Stimulated activated CD4-positive, alpha-beta T cell treated with anti-CD3 and anti-CD28 coated beads, Interleukin-2, amount 100 ng/mL, for 48 hours (primary cell): ENCODE measurements at places on chromosomes 7 and 10.
A peak's percentile ranks its signal among the peaks of the same experiment; 100 is the strongest.

GRCh38 chr7:44990109-44991023 lies 9.6 kb upstream of the CCM2 start:
- no peak for DNase-seq

GRCh38 chr10:122852261-122852660 lies 6.6 kb upstream of the CUZD1 start:
- DNase-seq, result no peak

GRCh38 chr10:121352231-121352855 lies 245.9 kb downstream of the FGFR2 start:
- DNase-seq, result no peak

GRCh38 chr10:95467162-95467599 lies 94.0 kb downstream of the SORBS1 start:
- no peak for DNase-seq

DNA sequence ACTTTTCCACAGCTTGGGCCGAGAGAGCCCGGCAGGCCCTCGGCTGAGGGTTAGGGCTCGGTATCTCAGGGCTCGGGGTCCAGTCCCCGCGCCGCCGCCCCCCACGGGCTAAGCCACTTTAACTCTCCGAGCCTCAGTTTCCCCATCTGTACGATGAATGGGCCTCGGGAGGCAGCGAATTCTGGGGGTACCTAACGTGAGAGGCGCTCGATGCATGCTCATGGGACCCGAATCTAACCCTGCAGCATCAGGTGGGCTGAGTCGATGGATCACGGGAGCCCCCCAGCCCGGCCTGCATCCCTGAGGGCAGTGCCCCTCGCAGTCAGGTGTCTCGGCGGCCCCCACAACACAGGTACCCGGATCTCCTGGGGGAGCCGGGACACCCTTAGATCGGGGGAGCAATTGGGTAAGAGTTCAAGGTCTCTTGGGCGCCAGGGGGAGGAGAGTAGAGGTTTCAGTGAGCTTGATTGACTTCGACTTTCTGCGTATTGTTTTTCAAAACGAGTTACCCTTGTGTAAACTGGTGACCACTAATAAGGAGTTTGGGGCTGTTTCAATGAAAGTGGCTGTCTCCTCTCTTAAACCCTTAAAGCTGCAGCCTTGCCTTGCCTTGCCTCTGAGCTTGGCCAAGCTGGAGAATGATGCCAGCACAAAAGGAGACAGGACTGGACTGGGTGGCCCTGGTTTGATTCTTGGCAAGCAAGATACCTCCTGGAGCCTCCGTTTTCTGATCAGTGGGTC lies 631 bp downstream of the POR start:
- DNase-seq, result no peak

GRCh38 chr7:65796205-65796604 lies 76.7 kb upstream of the VKORC1L1 start:
- DNase-seq, result no peak

- peak; percentile 52 for DNase-seq
These were observed 778 bp upstream of the TRIM8 start for GRCh38 chr10:102643336-102644065.

- no peak for DNase-seq
These were observed 109.3 kb downstream of the TNS3 start for GRCh38 chr7:47472444-47473157.

- no peak for DNase-seq
These were observed 36.0 kb upstream of the SEMA3E start for GRCh38 chr7:83684928-83685327.

DNA sequence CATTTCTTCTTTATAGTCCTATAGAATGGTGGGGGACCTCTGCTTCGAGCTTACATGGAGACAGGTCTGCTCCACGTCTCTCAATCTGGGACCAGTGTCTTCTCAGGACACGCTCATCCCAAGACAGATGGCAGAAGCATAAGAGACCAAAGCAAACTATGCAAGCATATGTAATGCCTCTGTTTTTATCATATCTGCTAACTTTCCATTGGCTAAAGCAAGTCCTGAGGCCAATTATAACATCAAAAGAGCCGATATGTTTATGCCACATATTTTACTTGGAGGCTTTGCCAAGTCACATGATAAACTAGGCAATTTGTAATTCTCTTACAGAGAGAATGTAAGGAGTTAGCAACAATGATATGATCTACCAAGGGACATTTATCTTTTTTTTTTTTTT lies 102.6 kb upstream of the NRBF2 start:
- DNase-seq, result no peak

DNA sequence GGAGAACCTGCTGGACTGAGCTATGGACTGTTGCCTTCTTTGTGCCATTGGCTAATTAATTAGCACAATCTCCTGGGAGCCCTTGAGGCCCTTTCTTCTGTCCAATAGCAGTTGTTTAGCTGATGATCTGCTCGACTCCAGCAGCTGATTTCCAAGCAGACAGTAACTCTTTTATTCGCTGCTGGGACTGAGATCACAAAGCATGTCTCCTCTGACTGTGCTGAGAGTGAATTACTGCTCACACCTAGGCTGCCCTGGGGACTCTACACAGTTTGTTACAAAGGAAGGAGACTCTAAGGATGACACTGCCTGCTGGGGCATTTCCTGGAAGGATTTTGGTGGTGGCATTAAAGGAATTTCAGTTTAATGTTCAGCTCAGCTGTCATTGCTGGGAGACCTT lies 31.4 kb downstream of the CASP7 start:
- no peak for DNase-seq

GRCh38 chr10:91340613-91341362 lies 69.4 kb upstream of the HECTD2 start:
- DNase-seq, result no peak

- peak; percentile 59 for DNase-seq
These were observed 27.6 kb upstream of the RNF32 start for GRCh38 chr7:156612930-156613329.

DNA sequence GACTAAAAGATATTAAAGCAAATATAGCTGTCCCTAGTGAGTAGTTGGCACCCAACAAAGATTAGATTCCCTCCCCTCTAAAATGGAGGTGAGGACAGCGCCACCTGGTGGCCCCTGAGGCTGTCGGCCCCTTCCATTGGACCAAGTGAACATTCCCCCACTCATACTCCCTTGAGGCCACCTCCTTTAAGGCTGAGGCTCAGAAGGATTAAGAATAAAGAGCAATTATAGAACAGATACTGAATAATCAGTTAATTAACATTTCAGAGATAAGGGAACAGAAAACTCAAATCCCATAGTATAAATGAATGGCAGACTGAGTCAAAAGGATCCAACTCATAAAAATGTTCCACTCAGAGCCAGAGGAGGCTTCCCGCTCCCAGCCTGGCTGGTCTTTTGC lies 130.4 kb upstream of the GHITM start:
- DNase-seq, result peak; percentile 43

DNA sequence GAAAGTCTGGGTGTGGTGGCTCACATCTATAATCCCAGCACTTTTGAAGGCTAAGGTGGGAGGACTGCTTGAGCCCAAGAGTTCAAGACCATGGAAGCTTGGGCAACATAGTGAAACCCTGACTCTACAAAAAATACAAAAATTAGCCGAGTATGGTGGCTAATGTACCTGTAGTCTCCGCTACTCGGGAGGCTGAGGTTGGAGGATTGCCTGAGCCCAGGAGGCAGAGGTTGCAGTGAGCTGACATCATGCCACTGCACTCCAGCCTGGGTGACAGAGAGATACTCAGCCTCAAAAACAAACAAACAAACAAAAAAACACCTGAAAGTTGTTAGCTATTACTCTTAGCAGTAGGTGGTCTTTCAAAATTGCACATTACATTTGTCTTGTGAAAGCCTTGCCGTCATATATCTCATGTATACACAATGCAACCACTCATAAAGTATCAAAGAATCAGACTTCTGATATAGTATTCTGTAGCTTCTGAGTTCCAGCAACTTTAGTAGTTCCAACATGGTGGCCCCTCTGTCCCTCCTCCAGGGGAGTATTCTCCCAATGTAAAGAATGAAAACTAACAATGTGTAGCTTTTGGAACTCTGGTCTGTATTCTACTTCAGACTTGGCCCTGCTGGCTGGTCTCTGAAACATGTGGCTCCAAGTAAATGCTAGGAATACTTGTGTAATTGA lies 101.5 kb downstream of the ZNF92 start:
- no peak for DNase-seq

GRCh38 chr10:4082861-4083260 lies 297.9 kb upstream of the KLF6 start:
- DNase-seq, result no peak

DNA sequence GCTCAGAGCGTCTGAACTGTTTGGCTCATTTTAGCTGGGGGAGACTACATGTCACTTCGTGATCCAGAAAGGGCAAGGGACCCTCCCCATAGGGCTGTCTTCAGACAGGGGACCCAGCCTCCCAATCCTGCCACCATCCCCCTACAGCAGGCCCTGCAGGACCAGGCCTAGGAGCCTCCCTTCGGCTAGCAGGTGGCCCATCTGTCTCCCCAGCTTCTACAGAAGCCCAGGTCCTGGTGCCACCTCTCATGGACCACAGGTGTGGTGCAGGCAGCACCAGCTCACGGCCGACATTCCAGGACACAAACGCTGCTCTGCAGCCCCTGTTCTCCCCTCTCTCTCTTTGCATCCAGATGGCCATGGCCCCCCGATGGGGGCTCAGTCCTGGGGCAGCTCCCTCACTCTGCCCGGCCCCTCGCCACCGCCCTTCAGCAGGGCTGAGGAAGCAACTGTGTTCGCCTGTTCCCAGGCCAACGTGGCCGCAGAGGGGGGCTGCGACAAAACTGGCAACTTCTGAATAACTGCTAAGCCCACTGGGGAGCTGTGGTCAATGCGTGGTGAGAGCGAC lies 10.3 kb downstream of the TECPR1 start:
- DNase-seq, result no peak

DNA sequence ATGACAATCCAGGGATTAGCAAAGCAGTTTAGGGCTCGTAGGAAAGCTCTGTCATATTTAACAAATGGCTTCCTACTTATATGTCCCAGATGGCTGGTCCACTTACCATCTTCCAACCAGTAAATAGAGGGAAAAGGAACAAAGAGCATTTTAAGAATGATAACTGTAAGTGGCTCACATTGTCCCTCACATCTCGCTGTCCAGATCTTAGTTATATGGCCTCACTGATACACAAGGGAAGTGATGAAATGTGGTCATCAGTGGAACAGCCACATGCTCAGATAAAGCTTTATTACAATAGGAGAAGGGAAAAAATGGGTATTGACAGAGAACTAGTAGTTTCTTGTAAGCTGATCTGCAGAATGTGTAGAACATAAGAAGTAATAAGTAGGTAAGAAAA lies 35.8 kb downstream of the IQUB start:
- DNase-seq, result no peak

DNA sequence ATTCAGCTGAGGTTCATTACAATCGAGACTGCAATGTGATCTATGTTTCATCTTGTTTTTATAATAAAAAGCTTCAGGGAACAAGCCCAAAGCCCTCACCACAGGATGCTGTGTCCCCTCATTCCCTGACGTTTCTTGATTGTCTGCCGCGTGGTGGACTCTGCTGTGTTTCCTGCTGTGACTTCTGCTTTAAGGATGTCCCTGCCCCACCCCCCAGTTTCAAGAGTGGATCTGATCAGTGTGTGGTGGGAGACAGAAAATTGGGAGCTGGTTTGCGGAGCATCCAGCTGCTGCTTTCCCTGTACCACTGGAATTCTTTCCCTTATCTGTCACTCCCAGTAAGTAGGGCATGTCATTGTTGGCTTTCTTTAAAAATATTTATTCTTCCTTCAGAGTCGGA lies 86.2 kb downstream of the CREM start:
- no peak for DNase-seq

GRCh38 chr10:75462865-75463264 lies 31.4 kb downstream of the LRMDA start:
- no peak for DNase-seq

DNA sequence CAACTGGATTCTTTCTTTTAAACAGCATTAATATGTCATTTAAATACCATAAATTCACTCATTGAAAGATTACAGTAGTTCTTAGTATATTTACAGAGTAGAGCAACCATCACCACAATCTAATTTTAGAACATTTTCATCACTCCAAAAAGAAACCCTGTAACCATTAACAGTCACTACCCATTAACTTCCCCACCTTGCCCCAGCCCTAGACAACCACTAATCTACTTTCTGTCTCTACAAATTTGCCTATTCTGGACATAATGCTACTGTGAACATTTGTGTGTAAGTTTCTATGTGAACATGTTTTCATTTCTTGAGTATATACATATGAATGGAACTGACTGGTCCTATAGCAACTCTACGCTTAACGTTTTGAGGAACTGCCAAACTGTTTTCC lies 42.4 kb downstream of the P4HA1 start:
- no peak for DNase-seq

GRCh38 chr10:83218205-83218604 lies 921.1 kb upstream of the GHITM start:
- DNase-seq, result no peak

DNA sequence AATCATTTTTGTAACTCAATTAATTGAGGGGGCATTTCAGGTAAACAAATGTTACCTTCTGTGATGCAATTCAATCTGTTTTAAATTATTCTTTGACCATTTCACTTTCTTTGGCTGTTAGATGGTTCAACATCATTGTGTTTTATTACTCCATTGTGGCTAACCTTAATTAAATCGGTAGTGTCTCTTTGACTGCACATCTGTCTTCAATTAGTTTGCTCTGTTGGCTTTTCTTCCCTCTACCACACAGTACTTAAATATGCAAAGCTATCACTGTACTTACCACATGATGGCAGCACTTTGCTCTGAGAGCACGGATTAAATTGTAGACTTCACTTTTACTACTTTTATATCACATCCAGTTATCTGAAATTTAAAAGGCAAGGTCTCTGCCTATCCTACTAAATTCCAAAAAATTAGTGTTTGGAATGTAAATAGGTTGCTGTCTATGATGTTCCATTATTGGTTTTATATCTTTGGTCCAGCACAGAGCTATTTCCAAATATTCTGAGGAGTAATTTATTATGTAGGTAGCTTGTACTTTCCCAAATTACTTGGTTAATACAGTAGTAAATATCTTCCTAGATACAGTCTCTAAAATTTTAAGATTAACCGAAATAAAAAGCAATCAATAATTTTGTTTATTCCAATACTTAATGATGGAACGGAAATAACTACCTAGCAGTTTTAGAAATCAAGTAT lies 352.0 kb downstream of the PCLO start:
- DNase-seq, result no peak

- DNase-seq, result no peak
These were observed 36.4 kb upstream of the MXI1 start for GRCh38 chr10:110171032-110171431.

DNA sequence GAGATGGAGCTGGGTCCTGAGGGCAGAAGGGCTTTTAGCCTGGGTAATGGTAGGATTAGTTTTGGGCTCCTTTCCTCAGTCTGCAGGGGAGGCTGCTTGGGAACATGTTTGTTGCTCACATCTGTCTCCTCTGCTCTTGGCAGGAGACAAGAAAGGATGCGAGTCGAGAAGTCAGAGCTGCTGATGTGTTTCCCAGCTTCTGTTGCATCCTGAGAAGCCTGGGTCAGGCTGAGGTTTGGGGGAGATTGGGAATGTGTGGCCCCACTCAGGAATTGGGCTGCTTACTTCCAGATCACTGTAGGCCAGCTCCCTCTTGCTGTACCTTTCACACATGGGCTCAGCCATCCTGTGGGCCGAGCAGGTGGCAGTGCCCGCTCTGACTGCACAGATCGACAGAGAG lies 79.2 kb downstream of the CCNY start:
- DNase-seq, result no peak
